ENCODE measurements at places on chromosomes 1 and 21.

GRCh38 chr1:110581682-110582145 is 24.4 kb downstream of the KCNA2 start:
- DNase-seq: no peak

DNA sequence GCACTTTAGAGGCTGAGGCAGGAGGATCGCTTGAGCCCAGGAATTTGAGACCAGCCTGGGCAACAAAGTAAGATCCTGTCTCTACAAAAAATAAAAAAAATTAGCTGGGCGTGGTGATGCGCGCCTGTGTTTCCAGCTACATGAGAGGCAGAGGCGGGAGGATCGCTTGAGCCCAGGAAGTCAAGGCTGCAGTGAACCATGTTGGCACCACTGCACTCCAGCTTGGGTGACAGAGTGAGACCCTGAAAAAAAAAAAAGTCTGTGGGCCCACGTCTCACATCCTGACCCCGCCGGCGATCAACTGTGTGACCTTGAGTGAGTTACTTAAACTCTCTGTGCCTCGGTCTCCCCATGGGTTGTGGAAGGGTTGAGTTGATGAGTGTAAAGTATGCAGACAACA is 12.7 kb upstream of the ZBTB21 start:
- DNase-seq: no peak

- DNase-seq: no peak
Observed at GRCh38 chr1:198649968-198650338, 11.1 kb downstream of the PTPRC start.

GRCh38 chr1:247322442-247322841 is 9.2 kb downstream of the ZNF496 start:
- DNase-seq: no peak

GRCh38 chr1:55305735-55306134 is 90.6 kb upstream of the USP24 start:
- DNase-seq: no peak

DNA sequence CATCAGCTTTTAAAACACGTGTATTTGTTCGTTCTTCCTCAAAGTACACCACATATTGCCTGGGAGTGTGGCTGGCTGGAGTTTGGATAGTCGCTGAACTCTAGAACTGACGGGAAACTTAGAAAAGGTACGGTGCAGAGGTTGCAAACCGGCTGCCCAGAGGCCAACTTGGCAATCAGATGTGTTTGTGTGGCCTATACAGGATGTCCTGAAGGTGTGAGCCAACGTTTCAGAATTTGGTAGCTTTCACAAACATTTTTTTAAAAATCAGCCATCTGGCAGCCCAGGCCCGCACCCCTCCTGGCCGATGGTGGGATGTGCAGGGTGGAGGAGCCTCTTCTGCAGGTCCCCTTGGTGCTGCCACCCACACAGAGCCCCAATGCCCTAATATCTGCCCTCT is 73.6 kb upstream of the SLC25A33 start:
- DNase-seq: no peak

DNA sequence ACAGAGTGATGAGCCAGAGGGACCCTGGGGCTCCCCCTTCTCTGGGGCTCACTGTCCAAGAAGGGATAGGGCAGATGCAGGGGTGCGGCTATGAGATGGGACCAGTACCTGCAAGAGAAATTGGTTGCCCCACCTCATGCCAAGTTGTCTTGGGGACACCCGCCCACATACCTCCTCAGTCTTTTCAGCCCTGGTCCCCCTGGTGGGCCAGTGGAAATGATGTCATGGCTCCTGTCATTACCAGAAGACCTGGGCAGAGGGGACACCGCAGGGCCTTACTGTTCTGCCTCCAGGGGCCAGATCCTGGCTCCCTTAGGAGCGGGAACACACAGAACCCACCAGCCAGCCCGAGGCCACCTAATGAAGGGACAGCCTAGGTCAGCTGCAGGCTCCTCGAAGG is 63.2 kb downstream of the CDK18 start:
- DNase-seq: no peak

GRCh38 chr1:96741335-96741734 is 19.8 kb downstream of the PTBP2 start:
- no peak for DNase-seq

GRCh38 chr1:113652771-113653170 is 106.5 kb downstream of the PHTF1 start:
- no peak for DNase-seq

Data from CD4-positive, alpha-beta T cell treated with Interferon gamma for 1 hour (primary cell).